NCI-H69 (cell line): ENCODE measurements at places on chromosomes 3 and 15.
A peak's percentile ranks its signal among the peaks of the same experiment; 100 is the strongest.

DNA sequence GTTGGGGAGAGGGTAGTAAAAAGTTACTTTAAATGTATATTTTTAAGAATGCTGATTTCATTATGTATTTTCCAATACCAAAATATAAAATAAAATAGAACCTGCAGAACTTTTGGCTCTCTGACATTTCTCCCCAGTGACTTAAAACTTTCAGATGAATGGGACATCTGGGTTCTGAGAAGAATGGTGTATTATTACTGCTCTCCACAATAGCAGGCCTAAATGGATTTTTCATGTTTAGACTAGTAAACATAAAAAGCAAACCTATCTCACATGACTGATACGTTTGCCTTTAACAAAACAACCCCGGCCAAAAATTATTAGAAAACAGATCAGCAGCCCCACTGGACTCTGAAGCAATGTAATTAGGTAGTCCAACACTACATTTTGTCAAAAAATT is 73.8 kb downstream of the FHIT start:
- peak; percentile 1 for DNase-seq

GRCh38 chr15:42338500-42338899 is 20.8 kb upstream of the CAPN3 start:
- DNase-seq = no peak

DNA sequence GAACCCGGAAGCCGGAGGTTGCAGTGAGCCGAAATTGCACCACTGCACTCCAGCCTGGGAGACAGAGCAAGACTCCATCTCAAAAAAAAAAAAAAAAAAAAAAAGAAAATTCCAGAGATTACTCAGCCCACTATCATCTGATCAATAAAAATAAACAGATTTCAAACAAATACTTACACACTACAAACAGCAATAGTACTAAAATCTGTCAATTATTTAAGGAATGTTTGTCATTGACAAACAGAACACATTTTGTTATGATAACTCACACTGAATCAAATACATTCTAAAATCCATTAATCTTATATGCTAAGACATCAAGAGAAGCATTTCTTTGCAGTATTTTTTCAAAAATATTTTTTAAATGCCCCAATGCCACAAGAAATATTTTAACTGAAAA is 7.6 kb downstream of the MYO9A start:
- no peak for DNase-seq

GRCh38 chr15:63833021-63833696 is 589 bp downstream of the HERC1 start:
- peak; percentile 71 for DNase-seq

DNA sequence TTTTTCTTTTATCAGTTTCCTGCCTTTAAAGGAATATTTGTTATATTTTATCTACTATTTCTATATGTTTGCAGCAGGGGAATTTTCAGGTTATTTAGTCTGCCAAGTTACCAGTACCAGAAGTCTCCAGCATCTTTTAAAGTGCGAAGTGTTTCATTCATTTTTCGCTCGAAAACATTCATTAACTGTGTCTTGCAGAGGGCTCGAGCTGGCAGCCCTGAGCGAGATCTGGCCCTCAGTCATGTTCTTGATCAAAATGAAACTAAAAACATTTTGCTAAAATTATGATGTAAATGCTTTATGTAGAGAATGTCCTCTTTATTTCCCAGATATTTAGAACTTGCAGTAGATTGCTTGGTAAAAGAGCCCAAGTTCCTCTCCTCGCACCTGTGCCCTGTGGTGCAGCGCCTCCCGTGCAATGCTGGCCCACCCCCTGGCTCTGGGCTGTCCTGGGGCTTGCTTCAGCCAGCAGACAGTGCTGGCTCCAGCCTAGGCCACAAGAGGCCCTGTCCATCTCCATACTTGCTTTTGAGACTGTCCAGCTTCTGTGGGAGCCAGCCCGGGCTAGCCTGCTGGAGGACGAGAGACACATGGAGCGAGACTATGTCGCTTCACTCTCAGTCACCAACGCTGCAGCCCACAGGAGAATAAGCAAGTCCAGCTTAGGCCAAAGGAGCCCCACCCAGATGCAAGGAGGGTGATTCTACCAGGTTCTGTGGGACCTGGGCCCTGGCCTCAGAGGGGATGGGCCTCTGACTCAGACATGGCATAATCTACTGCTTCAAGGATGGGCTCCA is 71.9 kb upstream of the PRR23E start:
- no peak for DNase-seq

GRCh38 chr3:107884719-107885460 is 205.9 kb downstream of the CD47 start:
- DNase-seq = peak; percentile 46

GRCh38 chr3:47601281-47601680 is 22.6 kb upstream of the CSPG5 start:
- no peak for DNase-seq

DNA sequence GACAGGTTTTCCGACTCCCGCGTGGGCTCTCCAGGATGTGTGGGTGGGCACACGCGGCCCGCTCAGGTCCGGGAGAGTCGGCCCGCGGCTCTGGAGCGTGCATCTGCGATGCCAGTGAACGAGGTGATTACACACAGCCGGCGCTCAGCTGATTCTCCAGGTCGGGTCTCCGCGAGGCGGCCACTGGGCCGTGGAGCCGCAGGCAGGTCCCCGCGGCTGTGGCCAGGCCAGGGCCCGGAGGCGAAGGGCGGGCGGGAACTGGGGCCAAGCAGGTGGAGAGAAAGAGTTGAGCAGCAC is 13.2 kb downstream of the PAK6 start:
- no peak for DNase-seq

- DNase-seq = no peak
These were observed 15.8 kb upstream of the ALAS1 start for GRCh38 chr3:52182196-52182595.

DNA sequence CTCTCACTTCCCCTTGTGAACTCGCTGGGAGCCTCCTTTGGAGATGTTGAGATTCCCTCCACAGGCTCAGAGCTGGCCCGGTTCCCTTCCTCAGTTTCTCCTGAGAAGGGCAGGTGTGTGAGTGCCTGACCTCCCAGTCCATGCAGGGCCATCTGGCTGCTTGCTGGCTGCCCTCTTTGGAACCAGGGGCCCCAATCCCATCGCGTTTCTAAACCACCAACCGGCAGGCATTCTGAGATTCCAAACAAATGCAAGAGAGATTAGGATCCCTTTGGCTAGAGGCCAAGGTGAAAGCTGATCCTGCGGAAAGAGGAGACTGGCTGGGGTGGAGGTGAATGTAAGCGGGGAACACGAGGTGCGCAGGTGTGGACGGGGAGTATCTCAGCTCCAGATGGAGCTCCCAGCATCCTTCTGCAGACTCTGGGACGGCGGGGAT is 2.9 kb upstream of the PRRT3 start:
- DNase-seq = peak; percentile 91

- peak; percentile 76 for DNase-seq
These were observed 86.5 kb downstream of the SEMA6D start for GRCh38 chr15:47803767-47804166.

GRCh38 chr15:38660738-38661137 is 96.1 kb upstream of the RASGRP1 start:
- peak; percentile 6 for DNase-seq

- DNase-seq = no peak
These were observed 60.9 kb downstream of the MORC1 start for GRCh38 chr3:109057056-109057455.

GRCh38 chr3:9247361-9247940 is 2.0 kb downstream of the SRGAP3 start:
- DNase-seq = peak; percentile 72

GRCh38 chr15:101657968-101658784 is 6.0 kb upstream of the TM2D3 start:
- DNase-seq = peak; percentile 93

- DNase-seq = no peak
These were observed 10.5 kb upstream of the IP6K2 start for GRCh38 chr3:48727511-48727910.

DNA sequence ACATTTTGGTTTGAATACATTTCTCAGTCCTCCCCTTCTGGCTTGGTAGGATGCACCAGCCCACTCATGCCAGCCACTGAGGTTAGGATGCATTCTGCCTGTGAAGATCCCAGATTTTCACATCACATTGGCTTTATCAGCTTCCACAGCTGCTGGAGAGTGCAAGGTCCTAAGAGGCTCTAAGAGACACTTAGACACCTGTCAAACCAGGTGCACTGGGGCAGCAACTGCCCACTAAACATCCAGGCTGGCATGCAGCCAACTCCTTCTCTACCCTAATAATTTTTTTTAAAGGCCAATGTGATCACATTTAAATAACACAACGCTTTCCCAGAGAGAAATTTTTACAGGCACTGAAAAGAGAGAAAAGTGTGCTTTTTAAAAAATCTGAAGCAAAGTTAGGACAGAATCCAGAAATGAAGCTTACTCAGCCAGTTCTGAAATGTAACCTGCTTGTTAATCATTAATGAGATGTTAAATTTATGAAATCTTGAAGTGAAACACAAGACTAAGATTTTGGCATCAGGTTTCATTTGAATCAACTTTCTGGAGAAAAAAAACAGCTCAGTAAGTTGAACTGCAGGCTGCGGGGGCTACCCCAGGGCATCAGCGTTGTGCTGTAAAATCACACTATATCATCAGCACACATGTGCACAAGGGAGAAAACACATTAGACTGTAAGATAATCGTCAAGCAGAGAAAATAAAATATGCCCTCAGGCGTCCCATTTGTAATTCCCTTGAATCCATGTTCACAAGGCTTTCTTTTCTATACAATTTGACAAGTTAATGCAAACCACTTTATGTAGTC is 312.9 kb downstream of the ZBBX start:
- DNase-seq = peak; percentile 99

DNA sequence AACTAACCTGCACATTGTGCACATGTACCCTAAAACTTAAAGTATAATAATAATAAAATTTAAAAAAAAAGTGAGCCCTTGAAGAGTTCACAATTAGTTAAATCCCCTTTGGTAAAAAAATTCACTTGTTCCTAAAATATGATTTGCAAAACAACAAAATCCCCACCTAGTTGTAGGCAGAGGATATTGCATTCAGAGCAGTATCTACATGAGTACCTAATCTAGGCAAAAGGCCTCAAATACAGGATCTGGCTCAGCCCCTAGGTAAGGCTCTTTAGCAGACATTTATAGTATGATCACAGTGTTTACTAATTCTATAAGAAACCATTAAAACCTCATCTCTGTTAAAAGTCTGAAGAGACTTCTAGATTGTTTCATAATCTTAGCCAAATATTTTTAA is 89.3 kb upstream of the CCDC80 start:
- no peak for DNase-seq

- peak; percentile 44 for DNase-seq
These were observed 23.7 kb downstream of the CFAP92 start for GRCh38 chr3:128969993-128970739.

DNA sequence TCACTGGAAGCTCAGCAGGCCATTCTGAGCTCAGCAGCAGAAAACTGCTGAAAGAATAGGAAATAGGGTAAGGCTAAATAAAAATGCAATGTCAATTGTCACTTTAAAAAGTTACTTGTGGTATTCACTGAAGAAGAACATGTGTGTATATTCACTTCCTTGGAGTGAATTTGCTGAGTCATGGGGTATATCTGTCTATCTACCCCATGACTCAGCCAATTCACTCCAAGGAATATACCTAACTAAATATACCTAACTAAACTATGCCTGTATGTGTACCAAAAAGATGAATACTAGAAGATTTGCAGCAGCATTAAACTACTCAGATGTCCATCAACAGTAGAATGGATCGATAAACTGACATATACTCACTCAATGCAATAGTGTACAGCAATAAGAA is 69.5 kb upstream of the KCNAB1 start:
- no peak for DNase-seq

GRCh38 chr15:47473832-47474231 is 243.5 kb upstream of the SEMA6D start:
- DNase-seq = no peak
